Sciatic nerve (tissue), 2 donors: ENCODE measurements at places on chromosomes 1 and 21.

DNA sequence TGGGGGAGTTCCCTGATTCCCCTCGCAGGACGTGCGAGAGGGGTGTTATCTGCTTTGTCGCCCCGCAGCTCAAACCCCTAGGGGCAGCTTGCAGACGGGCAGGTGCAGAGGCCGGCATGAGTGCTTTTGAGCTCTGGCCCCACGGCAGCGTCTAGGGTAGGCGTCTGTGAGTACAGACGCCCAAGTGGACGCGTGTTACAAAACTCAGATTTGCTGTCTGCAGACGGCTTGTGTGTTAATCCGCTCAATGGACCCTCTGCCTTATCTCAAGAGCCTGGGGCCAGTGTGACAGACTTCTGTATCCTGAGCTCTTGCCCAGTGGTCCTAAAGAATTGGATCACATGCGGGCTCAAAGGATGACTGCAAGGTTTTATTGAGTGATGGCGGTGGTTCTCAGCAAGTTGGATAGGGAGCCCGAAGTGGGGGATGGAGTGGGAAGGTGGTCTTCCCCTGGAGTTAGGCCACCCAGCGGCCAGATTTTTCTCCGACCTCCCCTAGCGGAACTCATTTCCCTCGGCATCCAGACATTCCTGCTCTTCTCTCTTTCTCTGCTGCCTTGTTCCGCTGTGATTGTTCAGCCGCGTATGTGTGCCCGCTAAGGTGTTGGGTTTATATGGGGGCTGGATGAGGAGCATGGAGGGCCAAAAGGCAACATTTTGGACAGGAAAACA lies 9.4 kb downstream of the CFHR4 start:
- no peak for DNase-seq

GRCh38 chr1:93908394-93909145 lies 660 bp downstream of the GCLM start:
- peak; percentile 65 for DNase-seq

GRCh38 chr1:207646171-207646570 lies 1.2 kb downstream of the CR1L start:
- DNase-seq = no peak

DNA sequence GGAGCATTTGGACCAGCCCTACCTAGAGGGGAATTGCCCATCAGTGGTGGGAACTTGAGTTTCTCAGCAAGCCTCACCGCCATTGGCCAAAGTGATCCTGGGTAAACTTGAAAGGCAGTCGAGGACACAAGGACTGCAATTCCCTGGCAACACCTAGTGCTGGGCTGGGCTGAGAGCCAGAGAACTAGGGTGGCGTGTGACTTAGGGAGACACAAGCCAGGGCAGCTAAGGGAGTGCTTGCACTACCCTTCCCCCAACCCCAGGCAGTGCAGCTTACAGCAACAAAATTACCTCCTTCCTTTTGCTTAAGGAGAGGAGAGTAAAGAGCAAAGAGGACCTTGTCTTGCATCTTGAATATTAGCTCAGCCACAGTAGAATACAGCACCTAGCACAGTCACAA lies 176.9 kb upstream of the PRMT6 start:
- no peak for DNase-seq

- no peak for DNase-seq
These were observed 34.6 kb upstream of the FMO3 start for GRCh38 chr1:171055966-171056643.

- no peak for DNase-seq
These were observed 63.8 kb downstream of the ARHGEF10L start for GRCh38 chr1:17603091-17603841.

DNA sequence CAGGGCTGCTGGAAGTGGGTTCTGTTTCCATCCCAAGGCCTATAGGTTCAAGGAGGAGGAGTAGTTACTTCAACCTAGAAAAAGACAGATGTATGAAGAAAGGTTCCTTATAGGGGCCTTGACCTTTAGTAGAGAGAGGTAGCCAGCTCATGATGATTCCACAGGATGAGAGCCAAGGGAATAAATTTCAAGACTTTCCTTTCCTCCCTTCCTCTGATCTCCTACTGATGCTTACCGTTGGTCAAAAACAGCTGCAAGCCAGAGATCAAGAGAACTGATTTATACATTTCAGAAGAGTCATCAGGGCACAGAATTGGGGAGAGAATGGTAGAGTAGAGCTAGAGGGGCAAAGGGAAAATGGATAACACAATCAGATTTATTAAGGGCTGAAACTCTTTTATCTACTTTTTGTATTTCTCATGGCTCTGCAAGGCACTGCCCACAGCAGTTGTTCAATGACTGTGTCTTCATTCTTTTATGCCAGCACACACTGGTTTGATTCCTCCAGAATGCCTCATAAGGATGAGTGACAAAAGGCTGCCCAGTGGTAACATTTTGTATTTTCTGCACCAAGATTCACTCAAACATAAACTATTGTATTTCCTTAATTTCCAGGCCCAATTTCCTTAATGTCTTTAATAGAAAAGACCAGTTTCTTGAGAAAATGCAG lies 37.4 kb downstream of the AK5 start:
- no peak for DNase-seq

DNA sequence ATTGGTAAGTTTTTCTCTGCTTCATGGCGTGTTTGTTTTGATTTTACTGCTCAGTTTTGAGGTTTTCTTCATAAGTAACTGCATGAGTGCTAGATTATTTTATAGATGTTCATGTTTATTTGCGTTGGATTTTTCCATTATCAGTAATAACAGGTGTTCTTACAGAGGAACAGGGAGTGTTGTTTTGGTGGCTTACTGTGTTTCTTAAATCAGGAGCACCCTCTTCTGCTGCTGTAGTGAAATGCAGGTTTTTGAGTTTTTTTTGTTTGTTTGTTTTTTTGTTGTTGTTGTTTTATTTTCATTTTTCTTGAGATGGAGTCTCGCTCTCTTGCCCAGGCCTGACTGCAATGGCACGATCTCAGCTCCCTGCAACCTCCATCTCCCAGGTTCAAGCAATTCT lies 32.6 kb downstream of the CTBS start:
- DNase-seq = no peak

- no peak for DNase-seq
These were observed 9.4 kb downstream of the C1orf162 start for GRCh38 chr1:111483166-111483565.

- DNase-seq = no peak
These were observed 17.0 kb downstream of the NSL1 start for GRCh38 chr1:212774584-212774983.

DNA sequence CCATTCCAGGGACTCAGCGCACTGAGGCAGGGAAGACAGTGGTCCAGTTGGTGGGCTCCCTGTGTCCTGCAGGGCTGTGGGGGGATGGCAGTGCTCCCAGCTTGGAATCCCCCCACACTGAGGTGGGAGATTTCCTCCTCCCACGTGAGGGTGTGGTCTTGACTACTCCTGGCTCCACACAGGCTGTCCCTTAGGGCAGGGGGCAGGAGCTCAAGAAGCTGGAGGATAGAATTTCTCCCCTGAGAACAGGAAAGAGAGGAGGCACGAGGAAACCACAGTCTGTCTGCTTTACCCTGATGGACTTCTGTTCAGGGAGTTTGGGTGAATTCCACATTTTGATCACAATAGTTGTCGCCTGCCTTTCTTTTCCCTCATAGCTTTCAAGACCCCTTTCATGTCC lies 62.1 kb downstream of the CACNA1E start:
- no peak for DNase-seq

GRCh38 chr1:67144696-67145095 lies 9.9 kb upstream of the C1orf141 start:
- no peak for DNase-seq

DNA sequence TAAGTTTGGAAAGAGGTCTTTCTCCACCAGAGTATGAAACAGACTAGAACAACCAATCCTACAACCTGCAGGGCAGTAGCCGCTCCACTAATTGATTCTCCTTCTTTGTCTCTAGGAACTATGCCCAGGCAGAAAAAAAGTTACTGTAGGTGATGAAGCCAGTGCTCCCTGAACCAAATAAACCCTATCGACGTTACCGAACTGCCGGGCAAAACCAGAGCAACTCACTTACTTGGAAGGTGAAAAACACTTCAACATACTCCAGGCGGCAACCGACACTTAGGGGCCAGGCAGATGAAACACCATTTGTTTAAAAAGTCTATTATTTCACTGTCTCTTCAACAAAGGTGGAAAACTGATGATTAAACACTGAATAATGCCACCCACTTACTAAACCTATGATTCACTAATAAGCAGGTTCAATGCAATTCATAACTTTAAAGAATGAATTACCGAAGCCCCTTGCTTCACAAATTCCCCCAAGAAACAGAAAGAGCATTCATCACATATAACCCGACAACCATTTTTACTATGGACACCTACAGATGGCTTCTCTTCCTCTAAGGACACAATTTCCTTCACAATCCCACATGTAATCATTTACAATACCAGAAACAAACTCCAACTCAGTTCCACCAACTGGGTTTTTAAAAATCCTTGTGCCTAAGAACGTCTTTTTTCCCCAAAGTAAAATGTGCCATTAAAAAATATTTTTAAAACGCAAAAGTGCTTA lies 1.6 kb downstream of the NRIP1 start:
- DNase-seq = no peak

- DNase-seq = no peak
These were observed 15.2 kb downstream of the F3 start for GRCh38 chr1:94526152-94526980.

DNA sequence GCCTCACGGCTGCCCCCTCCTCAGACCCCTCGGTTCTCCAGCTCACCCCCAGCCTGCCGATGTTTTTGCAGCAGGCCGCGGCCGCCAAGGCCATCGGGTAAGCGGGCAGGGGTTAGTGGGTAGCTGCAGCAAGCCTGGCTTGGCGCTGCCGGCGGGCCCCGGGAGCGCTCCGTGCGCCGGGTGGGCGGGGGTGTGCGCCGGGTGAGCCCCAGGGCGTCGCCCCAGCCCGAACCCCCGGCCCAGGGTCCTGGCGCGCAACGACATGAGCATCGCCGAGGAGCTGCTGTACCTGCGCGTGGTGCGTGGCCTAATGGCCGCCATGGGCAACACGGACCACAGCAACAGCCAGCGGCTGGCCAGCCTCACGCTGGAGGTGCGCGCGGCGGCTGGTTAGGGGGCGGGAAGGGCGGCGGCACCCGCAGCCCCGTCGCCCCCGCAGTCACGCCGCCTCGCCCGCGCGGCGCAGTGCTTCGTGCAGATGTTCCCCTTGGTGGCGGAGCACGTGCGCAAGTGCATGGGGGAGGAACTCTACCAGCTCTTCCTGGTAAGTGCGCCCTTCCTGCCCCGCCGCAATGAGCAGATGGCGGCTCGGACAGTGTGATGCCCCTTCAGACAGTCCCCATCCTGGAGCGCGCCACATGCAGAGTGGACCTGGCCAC lies 6.5 kb downstream of the RNU5D-1 start:
- no peak for DNase-seq

- DNase-seq = peak; percentile 19
These were observed 15.0 kb upstream of the LEMD1 start for GRCh38 chr1:205436776-205437410.

DNA sequence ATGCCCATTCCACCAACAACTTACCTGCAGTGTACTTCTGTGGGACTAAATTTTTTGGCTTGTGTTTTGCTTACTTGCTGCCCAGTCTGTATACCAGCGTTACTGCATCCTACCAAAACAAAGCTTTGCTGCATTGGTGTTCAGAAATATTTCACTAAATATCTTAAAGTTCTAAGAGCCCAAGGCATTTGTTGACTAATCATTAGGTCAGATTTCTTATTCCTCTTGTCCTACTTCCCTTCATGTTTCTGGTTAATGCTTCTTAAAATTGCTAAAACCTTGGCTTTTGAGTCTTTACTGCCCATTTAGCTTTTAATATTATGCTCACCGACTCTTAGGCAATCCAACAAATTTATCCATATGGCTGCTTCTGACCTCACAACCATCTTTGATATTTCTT lies 161.8 kb downstream of the DPYD start:
- no peak for DNase-seq

- DNase-seq = no peak
These were observed 260.7 kb downstream of the AJAP1 start for GRCh38 chr1:4915154-4915553.

GRCh38 chr21:38167345-38167744 lies 89.4 kb upstream of the KCNJ15 start:
- DNase-seq = no peak

GRCh38 chr1:236398538-236398937 lies 4.5 kb downstream of the EDARADD start:
- DNase-seq = no peak

GRCh38 chr1:182556279-182556678 lies 32.8 kb downstream of the RNASEL start:
- no peak for DNase-seq

GRCh38 chr1:10773851-10774614 lies 22.4 kb downstream of the CASZ1 start:
- DNase-seq = no peak

DNA sequence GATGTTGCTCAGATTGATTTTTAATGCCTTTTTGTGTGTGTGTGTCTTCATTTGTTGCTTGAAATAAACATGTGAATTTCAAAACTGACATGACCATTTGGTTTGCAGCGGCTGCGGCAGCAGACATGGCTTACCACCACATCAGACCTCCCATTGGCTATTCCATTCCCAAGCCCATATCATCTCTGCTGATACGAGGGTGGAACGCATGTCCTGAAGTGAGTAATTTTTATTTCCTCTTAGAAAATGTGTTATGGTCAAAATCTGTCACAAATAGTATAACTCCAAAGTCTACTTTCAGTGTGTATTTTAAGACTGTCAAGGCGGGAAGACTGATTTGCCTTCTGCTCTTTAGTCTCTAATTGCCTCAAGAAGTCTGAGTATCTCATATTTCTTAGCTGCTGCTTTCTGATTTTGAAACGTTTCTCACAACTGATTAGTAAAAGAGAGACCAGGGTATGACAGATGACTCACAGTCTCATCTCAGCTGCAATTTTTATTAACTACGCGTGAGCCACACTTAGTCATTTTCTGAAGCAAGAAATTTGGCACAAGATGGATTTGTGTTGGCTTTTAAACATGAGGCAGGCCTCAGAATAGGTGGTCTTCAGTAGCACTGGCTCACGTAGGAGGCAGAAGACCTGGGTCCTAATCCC lies 49.0 kb downstream of the LRRC53 start:
- no peak for DNase-seq

DNA sequence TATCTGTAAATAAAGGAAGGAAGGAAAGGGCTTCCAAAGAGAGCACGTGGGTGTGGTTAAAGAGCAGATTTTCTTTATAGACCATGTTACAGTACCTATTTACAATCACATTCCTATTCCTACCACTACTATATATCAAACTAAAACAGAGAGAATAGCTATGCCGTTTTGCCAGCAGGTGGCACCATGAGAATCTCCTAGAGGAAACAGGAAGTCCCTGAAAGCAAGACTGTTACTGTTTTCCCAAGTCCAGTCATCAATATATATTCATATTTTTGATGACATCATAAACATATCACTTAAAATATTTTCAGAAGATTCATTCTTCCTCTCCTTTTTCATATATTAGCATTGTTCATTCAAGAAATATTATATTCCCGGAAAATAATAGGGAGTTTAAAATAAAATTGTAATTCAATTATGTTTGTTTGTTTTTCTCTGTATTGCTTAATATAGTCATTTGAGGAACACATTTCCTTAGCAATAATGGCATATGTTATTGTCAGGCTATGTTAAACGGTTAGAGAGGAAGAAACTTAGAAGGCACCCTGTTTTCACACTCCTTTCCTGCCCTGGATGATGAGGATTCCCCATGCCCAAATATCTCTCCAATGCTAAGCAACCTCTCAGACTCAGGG lies 6.6 kb downstream of the CCDC190 start:
- DNase-seq = peak; percentile 76

GRCh38 chr1:180040034-180040433 lies 85.4 kb downstream of the CEP350 start:
- no peak for DNase-seq
